Suppressor macrophage treated with lipopolysaccharide for 1 hour (primary cell): ENCODE measurements at places on chromosomes 5 and 9.

DNA sequence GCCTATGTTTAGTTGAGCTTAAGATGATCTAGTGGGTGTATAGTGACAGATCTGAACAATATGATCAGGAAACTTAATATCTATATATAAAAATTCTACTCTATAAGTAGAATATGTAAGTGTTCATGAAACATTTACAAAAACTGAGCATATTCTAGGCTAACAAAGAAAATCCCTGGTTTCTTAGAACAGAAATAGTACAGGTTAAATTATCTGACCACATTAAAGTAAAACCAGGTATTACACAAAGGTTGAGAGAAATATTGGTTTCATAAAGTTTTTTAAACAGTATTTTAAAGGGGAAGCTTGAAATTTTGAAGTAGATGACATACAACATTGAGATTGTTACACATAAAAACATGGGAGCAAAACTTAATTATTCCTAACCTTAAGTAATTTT, 39.3 kb downstream of the LRRC70 start:
- no peak for DNase-seq

DNA sequence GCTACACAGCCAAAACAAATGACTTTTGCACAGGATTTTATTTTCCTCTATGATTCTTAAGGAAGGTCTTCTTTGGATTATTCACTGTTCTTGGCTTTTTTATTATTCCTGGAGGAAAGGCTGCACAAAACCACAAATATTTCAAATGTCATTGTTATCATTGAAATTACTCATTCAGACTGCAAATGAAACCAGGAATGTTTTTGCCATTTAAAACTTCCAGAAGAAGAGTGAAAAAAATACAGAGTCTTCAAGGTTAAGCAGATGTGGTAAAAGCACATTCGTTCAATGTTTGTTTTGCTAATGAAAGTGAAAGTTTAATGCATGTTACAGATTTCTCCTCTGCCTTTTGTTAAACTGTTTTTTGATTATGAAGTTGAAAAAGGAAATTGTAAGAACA, 238.2 kb downstream of the TLE4 start:
- DNase-seq: no peak

DNA sequence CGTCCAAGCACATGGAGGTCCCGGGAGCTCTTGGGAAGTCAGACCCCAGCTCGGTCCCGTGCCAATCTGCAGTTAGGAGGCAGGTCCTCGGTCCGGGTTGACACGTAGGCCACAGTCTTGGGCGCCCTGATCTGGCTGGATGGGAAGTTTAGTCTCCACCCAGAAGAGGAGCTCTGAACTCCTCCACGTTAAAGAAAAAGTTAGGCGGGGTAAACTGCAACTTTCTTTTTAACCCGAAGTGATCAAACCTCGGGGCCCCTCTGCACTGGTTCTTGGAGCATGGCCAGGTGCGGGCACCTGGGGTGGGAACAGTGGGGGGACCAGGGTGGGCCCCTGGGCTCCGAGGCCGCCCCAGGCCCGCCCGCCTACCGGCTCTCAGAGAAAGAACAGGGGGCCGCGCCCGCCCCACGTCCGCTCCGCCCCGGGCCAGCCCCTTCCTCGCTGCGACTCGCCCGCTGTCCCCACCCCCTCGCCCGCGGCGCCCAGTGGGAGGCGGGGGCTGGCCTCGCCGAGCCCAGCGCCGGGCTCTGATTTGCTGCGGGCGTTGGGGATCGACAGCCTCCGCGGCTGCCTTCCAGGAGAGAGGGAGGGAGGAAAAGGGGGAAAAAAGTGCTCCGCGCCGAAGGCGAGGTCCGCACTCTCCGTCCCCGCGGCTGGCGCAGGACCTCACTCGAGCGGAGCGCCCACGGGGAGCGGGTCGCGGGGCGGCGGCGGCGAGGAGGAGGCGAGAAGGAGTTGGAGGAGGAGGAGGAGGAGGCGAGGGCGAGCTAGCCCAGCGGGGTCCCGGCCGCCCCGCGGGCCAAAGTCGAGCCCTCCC, at the start of gene COL5A1:
TSS of gene COL5A1 (plus strand) at position 631 of the 817 bp plus-strand sequence. CDS start 385 bp downstream, outside the sequence.
- no peak for DNase-seq

- no peak for DNase-seq
Measured at GRCh38 chr5:116145416-116145815, 60.6 kb downstream of the COMMD10 start.

- DNase-seq: no peak
Measured at GRCh38 chr9:136880651-136881050, 5.7 kb upstream of the TRAF2 start.

DNA sequence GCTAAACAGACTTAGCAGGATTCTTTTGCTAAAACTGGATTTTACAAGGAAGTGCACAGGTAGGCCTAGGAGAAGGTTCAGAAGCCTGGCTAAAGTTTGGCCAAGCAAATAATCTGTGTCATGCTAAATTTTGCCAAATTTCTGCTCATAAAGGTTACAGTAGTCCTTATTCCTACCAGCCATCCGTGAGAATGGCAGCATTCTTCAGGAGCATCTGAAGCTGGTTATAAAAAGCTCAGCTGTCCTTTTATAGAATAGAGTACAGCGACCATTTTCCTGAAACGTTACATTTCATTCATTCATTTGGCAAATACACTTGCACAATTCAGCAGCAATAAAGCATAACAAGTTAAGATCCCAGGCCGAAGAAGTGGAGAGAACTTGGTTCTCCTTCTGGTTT, 6.9 kb downstream of the GSN start:
- no peak for DNase-seq
